ENCODE measurements at places on chromosomes 16 and 17.

DNA sequence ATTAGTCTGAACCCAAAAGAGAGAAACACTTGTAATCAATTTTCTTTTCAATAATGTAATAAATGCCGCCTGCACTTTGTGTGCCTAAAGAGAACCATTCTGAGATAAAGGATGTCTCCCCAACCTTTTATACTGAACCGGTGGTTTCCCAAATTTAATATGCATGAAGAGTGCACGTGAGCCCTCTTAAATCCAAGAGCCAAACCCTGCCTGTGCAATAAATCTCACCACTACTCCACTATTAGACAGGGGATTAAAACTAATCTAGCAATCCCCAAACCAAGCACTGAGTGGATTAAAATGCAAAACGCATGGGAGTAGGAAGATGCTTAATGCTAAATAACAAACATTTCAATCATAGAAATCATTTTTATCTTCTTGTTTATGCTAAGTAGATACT lies 351.0 kb upstream of the PSMD7 start:
- no peak for DNase-seq

DNA sequence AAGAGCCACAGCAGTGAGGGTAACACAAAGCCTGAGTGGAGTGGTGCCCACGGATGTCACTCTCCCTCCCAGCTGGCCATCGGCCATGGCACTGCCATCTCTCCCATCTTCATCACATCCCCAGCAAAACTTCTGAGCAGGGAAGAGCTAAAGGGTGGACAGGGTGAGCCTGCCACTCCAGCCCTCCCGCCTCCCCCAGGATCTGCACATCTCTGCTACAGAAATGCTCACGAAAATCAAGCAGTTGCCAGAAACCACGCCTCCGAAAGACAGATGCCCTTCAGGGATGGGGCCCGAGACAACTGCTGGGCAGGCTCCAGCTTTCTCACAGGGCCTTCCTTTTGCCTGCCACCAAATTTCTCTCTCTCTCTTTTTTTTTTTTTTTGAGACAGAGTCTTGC lies 3.6 kb downstream of the GRIN2C start:
- no peak for DNase-seq

- no peak for DNase-seq
Measured at GRCh38 chr17:77449373-77449907, 308.7 kb downstream of the SEC14L1 start.

- DNase-seq, result no peak
Measured at GRCh38 chr17:77291591-77292386, 151.0 kb downstream of the SEC14L1 start.

GRCh38 chr16:87801679-87802259 lies 36.0 kb upstream of the KLHDC4 start:
- no peak for DNase-seq

Data from ecto neural progenitor cell (in vitro differentiated cells).